ENCODE measurements at places on chromosomes 12 and 14.

GRCh38 chr12:81245458-81245857 is 167.6 kb downstream of the ACSS3 start:
- no peak for DNase-seq

DNA sequence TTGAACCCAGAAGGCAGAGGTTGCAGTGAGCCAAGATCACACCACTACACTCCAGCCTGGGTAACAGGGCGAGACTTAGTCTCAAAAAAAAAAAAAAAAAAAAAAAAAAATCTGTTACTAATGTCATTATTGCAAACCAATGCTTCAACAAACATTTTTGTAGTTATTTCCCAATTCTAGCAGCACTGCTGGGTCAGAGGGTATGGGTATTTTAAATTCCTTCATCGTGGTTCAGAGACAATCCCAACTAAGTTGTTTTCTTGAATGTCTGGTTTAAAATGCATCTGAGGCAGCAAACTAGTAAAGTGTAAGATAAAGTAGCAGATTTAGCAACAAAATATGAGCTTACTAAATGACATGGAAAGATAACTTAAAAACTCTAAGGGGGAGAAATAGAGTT is 65.6 kb downstream of the FERMT2 start:
- DNase-seq = no peak

DNA sequence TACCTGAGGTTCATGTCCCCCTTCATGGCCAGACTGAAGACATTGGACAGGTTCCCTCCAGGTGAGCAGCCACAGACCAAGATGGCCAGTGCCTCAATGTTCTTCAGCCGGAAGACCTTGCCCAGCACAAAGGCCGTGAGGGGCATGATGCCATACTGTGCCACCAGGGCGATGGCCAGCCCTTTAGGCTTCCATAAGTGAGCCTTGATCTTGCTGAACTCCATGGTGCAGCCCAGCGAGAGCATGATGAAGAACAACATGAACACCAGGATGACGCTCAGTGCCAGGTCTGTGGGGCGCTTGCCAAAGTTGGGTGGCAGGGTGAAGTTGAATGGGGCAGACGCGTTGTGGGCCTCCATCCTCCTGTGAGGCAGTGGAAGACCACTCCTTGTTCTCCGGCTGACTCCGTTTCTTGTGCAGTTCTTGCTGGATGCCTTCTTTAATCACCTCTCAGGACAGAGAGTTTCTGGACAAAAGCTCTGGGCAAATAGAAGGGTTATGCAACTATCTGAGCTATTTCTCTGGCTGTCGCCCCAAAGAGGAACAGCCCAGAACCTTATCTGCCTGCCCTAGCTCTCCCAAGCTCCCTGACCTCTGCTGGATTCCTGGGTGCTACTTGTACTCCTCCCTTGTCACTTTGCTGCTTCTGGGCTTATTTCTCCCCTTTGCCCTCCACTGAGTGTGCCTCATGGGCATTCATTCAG is at the start of gene SLC10A1:
Gene SLC10A1, minus strand, starts transcription at position 445 of the 704 bp plus-strand sequence. Its CDS starts 86 bp downstream, at position 359.
- no peak for DNase-seq

DNA sequence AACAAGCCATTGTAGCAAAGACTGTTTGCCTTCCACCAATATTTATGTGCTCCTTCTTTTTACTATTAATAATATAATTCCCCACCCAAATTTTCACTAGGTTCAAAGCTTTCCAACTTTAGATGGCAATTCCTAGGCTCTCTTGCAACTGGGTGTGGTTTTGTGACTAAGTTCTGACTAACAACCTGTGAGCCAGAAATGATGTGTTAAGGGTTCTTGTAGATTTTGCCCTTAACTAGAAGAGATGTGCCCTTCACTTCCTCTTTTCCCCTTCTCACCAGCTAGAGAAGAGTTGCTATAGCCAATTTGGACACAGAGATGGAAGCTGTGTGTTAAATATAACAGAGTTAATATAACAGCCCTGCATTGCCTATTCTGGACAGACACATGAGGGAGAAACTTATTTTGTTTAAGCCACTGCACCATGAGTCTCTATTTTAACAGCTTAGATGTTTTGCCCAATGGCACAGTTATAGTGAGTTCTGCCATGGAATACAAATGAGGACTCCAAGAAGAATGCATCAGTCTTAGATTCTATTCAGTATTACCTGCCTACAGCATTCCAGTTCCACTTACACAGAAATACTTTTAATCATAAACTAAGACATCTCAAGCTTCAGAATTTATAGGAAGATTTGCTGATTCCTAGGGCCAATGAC is 216.2 kb downstream of the DUSP6 start:
- no peak for DNase-seq

Data from WERI-Rb-1 (cell line).